Frontal cortex (tissue), 4 donors: ENCODE measurements at places on chromosomes 12 and 14. TPM values are rescaled to one million over a fixed set of nuclear protein-coding genes. Genes with fewer than 3 reads are reported as not detected.

CCDC177 gene
- 4.5 TPM for total RNA-seq

- DNase-seq: no peak
Observed at GRCh38 chr12:121531356-121531750, 49.5 kb downstream of the KDM2B start.

DNA sequence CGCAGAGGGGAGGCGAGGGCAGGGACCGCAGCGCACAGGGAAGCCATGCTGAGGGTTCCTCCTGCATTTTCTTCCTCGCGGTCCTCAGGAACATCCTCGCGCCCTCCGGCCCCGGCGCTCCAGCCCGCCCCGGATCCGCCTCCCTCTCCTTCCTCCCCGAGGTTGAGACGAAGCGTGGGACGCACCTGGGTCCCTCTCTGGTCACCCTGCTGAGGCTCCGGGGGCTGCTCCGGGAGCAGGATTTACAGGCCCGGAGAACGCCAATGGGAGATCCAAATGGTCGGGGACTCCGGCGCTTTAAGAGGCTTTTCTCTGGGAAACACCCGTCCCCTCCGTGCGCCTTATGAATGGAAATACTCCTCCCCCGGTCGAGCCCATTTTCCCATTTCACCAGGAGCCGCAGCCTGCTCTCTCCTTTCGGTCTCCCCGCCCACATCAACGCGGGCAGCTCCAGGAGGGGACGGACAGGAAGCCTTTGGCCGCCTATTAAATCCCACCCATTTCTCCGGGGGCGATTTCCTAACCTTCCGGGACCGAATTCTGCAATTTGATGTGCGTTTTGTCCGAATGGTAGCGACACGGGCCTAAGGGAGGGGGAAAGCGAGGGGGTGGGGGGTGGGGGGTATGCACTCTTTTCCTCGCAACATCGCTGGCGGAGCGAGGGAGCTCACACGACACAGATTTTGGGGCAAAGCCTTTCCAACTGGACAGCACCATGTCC is at the start of gene UNC79:
TSS of gene UNC79 (plus strand) at position 625 of the 721 bp plus-strand sequence. CDS start at position 716, 91 bp downstream.
- DNase-seq: peak; percentile 52

DNA sequence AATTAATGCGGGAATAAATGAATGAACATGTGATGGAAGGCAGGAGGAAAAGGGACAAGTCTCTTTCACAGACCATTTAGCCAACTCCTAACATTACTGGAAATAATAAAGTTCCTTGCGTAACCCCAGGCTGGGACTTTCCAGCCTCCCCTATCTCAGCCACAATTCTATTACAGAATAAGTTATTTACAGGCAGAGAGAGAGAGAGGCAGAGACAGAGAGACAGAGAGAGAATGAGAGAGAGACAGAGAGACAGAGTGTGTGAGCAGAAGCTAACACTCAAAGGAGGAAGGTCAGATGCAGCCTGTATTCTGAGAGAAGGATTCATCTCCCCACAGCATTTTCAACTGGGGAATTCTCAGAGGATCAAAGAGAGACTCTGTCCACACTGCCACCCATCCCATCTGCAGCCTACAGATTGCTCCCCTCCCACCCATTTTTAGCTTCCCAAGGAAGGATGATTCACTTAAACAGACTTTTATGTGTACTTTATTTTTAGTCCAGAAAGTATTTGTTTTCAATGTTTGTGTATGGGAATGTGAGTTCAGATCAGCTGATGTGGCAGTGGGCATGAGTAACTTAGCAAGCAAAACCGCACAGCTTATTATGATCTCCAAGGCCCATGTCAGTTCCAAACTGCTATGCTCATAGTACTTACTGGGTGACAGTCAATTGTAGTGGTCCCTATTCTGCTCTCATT is 165.7 kb downstream of the CAND1 start:
- DNase-seq: no peak

RNASE12 gene
- not detected for total RNA-seq

DNA sequence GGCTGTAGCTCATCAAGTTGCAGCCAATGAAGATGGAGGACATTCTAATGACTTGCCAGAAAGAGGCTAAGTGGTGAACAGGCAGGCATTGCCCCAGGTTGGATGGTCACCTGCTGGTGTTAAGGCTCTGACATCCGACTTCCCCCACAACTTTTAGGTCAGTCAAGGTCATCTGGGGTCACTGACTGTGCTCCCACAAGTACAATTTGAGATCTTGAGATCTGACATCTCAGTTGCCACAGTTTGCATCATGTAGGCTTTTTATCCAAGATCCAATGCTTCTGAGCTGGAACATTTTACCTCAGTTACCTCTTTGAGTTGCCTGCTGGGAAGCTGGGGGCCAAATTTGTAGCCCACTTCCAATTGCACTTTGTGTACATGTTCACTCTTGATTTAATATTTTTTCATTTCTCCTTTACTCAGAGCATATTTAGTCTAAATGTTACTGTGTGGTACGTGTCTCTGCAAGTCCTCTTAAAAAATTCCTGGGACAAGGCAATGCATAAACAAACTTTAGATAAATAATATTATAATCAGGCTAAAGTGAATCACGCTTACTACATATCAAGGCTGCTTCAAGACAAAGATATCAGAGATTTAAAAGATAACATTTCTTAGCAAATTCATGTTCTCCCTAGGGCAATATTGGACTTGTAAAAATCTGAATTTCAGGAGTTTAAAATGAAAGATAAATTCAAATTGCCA is 61.4 kb downstream of the SEL1L start:
- no peak for DNase-seq

- no peak for DNase-seq
Observed at GRCh38 chr12:129486931-129487330, 416.9 kb downstream of the TMEM132D start.

GRCh38 chr14:59332727-59333126 is 132.5 kb downstream of the GPR135 start:
- no peak for DNase-seq
